CD4-positive, alpha-beta T cell treated with Interferon alpha-2 for 1 hour (primary cell): ENCODE measurements at places on chromosomes 5 and 9.

GRCh38 chr5:142202282-142202681 lies 93.7 kb downstream of the NDFIP1 start:
- no peak for DNase-seq

DNA sequence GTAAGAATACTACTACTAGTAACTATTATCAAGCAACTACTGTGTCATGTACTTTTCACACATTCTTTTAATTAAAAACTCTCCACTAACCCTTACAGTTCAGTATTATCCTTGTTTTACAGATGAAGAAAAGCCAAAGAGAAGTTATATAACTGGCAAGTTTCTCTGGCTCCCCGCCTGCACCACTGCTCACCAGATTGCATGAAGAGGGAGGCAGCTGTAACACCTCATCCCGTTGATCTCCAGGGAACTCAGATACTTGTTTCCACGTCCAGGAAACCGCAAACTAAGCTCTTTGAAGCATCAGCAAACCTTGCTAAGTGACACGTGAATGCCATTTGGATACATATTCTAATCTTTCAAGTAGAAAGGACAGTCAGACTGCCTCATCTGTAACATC lies 70.3 kb downstream of the RIGI start:
- DNase-seq, result no peak

- no peak for DNase-seq
These were observed 24.8 kb upstream of the UBAP1 start for GRCh38 chr9:34154057-34154456.

- DNase-seq, result peak; percentile 99
These were observed at the start of the genes APBB3 and SLC35A4 for GRCh38 chr5:140564196-140565023. TSS of gene APBB3 (minus strand) at chr5:140564598. CDS start at chr5:140564245, 353 bp downstream. TSS of gene SLC35A4 (plus strand) at chr5:140564828. CDS start at chr5:140567170, 2,342 bp downstream.

GRCh38 chr5:14241141-14241540 lies 98.0 kb downstream of the TRIO start:
- no peak for DNase-seq

GRCh38 chr5:81719743-81720345 lies 31.1 kb downstream of the SSBP2 start:
- no peak for DNase-seq
